Non-pigmented ciliary epithelial cell (primary cell): ENCODE measurements at places on chromosomes 5 and 9.
A peak's percentile ranks its signal among the peaks of the same experiment; 100 is the strongest.

GRCh38 chr5:57705769-57706168 is 223.2 kb upstream of the ACTBL2 start:
- no peak for DNase-seq

DNA sequence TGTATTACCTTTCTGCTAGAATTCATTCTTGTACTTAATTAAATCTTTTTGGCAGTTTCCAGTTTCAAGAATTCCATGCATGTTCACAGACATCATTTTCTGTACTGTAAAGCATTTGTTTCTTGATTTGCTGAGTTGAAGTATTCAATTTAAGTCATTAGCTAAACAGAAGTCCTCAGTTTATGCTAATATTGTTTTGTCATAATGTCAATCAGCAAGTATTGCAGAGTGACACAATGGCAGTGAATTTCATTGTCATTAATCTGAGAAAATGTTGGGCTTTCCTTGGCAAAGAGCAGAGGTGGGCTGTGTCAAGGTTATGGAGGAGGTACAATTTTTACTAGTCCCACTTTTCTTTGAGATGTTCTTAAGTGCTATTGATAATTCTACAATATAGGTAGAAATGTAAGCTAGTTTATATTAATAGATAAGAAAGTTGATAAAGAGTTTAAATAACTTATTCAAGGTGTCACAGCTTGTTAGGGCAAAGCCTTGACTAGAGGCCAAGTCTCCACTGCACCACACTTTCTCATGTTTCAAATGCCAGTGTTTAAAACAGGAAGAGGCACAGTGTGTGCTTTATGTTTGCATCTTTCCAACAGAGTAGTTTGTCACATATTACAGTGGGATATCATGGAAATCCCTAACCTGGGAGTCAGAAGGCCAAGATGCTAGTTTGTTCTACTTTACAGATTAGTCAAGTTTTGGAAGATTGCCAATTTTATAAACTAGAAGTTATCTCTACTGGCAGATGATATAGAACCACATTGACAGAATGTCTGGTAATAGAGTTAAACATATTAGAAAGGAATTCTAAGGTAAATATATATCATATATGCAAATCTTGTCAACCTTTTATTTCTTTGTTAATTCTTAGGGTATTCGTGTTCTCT is 56.3 kb downstream of the SLF1 start:
- DNase-seq: no peak

- DNase-seq: no peak
Observed at GRCh38 chr5:80959768-80960442, at the start of gene RASGRF2. RASGRF2 (plus strand) TSS chr5:80960363; CDS start chr5:80960739, 376 bp downstream.

GRCh38 chr9:126692041-126692758 is 78.5 kb downstream of the LMX1B start:
- no peak for DNase-seq

DNA sequence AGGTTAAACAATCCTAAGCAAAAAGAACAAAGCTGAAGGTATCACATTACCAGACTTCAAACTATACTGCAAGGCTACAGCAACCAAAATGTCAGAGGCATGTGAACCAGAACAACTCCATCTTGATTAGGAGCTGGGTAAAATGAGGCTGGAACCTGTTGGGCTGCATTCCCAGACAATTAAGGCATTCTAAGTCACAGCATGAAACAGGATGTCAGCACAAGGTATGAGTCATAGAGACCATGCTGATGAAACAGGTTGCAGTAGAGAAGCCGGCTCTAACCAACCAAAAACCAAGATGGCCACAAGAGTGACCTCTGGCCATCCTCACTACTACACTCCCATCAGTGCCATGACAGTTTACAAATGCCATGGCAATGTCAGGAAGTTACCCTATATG is 252.0 kb downstream of the RASEF start:
- DNase-seq: peak; percentile 71

DNA sequence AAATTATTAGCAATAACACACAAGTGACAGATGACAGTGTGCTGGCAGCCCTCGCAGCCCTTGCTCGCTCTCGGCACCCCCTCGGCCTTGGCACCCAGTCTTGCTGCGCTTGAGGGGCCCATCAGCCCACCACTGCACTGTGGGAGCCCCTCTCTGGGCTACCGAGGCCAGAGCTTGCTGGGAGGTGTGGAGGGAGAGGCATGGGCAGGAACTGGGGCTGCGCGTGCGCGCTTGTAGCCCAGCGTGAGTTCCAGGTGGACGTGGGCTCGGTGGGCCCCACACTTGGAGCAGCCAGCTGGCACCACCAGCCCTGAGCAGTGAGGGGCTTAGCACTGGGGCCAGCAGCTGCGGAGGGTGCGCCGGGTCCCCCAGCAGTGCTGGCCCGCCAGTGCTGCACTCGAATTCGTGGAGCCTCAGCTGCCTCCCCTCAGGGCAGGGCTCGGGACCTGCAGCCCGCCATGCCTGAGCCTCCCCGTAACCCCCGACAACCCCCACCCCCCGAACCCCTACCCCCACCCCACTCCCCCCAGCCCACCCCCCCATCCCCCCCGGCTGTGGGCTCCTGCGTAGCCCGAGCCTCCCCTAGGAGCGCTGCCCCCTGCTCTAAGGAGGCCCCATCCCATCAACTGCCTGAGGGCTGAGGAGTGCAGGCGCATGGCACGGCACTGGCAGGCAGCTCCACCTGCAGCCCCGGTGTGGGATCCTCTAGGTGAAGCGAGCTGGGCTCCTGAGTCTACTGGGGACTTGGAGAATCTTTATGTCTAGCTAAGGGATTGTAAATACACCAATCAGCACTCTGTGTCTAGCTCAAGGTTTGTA is 240.9 kb downstream of the TRIM36 start:
- DNase-seq: no peak
